Caki2 (cell line): ENCODE measurements at places on chromosomes 2 and 18. TPM values are rescaled to one million over a fixed set of nuclear protein-coding genes. Genes with fewer than 3 reads are reported as not detected.

- DNase-seq = no peak
Observed at GRCh38 chr2:104863468-104864279, 9.8 kb downstream of the POU3F3 start.

The IL36B gene
- total RNA-seq = not detected in 2 replicates

The PLGLB1 gene
- 0.34 TPM in 1 of 2 replicates, not detected in the other for total RNA-seq

The PLCL1 gene
- total RNA-seq = not detected in 2 replicates

DNA sequence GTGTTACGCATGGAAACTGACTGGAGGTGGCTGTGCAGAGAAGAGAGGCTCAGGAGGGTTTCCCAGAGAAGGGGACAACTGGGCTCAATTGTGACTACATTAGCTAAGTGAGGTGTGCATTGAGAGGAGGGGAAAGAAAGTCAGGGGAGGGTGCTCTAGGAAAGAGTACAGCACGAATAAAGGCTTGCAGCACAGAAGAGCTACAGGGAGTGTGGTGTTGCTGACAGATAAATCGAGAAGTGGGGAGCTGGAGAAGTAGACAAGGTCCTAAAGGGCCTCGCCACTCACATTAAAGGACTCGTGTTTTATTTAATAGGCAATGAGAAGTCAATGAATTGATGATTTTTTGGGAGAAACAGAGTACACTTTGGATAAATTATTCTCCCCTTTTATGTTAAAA is 65.7 kb upstream of the CTAGE1 start:
- no peak for DNase-seq

The RFTN2 gene
- total RNA-seq = not detected in 2 replicates

The ASPRV1 gene
- total RNA-seq = 0.12 and 0.81 TPM in 2 replicates

DNA sequence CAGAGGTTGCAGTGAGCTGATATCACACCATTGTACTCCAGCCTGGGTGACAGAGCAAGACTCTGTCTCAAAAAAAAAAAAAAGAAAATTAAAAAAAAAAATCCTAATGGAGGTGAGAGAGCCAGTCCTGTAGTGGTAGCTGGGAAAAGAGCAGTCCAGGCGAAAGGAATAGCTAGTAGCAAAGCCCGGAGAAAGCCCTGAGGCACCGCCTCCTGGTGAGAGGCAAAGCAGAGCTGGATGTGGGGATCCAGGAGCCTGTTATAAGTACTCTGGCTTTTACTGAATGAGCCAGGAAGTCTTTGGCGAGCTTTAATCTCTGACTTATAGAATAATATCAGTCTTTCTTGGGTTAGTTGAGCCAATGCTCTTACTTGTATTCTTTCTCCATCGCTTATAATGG is 6.6 kb upstream of the KLHL23 start:
- no peak for DNase-seq

The SLC23A3 gene
- 0.07 and 0.70 TPM in 2 replicates for total RNA-seq

The HJURP gene
- 33.9 and 34.9 TPM in 2 replicates for total RNA-seq

The CDH7 gene
- not detected in 2 replicates for total RNA-seq

GRCh38 chr2:144834998-144835633 is 315.2 kb upstream of the ZEB2 start:
- peak; percentile 66 for DNase-seq

DNA sequence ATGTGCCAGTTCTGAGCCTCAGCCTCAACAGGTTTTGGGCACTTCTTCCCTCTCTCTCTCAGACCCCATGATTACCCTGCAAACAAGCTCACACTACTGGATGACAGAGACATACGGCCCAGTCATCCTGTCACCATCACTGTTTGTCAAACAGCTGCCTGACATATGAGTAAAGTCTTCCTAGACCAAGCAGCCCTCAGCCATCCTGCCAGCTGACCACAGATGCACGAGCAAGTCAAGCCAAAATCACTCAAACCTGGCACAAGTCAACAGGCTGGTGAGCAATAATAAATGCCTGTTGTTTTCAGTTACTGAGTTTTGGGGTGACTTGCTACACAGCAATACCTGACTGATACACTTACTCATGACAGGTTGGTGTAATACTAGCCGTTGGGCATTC is 75.5 kb upstream of the KLF7 start:
- DNase-seq = no peak

The CDCA7 gene
- 14.8 and 15.0 TPM in 2 replicates for total RNA-seq

DNA sequence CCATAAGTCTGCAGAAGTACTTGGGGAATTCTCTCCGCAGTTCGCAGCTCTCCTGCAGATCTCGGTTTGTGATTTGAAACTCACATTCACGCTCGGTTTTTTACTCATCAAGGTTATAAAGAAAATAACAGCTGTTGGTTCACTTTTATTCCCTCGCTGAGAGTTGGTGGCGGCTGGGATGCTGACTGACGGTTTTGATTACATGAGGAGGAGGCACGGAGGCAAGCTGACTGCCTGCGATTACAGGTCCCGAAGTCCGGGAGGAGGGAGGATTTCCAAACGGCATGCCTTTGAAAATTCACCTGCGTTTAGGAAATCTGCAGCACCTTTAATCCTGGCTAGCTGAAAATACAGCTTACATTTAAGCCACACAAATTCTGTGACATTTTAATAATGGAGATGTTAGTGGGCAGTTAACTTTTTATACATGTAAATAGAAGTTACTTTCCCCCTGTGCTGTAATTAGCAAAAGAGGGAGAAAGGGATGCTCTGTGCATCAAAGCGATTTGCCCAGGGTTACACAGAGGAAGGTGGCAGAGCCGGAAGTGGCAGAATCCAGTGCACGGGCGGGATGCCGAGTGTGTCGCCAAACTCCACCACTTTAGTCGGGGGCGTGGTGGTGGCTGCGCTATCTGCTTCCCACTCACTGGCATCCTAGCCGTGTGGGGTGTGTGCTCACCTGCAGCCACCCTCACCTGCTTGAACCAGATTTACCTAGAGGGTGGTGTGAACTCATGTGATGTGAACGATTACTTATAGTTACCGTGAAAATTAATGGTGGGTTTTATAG is 14.7 kb downstream of the AGAP1 start:
- no peak for DNase-seq

GRCh38 chr2:9263428-9263827 is 56.8 kb downstream of the ASAP2 start:
- no peak for DNase-seq

The EMX1 gene
- total RNA-seq = 0.55 and 0.81 TPM in 2 replicates

- no peak for DNase-seq
Observed at GRCh38 chr2:45726188-45726587, 74.7 kb downstream of the PRKCE start.

GRCh38 chr2:136920652-136921333 is 155.4 kb downstream of the THSD7B start:
- DNase-seq = no peak

GRCh38 chr2:9832586-9832985 is 10.7 kb upstream of the TAF1B start:
- no peak for DNase-seq

The ZNF892 gene
- total RNA-seq = 1.4 and 3.2 TPM in 2 replicates

GRCh38 chr2:72993147-72993932 is 76.0 kb downstream of the EMX1 start:
- DNase-seq = peak; percentile 31

DNA sequence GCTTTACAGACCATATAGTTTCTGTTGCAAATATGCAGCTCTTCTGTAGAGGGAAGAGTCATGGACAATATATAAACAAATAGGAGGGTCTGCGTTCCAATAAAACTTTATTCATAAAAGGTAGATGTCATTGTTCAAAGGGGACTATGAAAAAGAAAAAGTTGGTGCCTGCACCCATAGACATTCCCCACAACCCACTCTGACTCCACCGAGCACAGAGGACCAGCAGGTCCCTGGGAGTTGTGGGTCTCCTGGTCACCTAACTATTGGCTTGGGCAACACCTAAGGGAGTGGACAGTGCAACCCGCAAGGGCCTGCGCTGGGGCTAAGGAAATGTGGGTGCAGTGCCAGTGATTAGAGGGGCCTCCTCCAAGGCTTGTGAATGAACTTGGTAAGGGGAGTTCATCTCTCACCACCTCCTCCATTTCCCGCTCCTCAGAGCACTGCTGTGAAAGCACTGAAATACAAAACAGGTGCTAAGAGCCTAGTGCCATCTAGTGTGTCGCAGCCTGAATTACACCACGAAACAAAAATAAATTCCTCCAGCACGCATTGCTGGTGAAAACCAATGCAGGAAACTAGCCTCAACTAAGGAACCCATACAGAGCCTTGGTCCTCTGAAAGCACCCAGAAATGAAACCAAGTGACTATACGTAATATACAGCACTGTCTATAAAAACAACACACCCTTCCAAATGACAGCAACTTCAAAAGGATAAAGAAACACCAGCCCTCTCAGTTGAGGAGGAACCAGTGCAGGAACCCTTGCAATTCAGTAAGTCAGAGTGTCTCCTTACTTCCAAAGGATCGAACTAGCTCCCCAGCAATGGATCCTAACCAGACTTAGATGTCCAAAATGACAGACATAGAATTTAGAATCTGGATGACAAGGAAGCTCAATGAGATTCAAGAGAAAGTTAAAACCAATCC is 166.6 kb downstream of the RNF144A start:
- peak; percentile 24 for DNase-seq

DNA sequence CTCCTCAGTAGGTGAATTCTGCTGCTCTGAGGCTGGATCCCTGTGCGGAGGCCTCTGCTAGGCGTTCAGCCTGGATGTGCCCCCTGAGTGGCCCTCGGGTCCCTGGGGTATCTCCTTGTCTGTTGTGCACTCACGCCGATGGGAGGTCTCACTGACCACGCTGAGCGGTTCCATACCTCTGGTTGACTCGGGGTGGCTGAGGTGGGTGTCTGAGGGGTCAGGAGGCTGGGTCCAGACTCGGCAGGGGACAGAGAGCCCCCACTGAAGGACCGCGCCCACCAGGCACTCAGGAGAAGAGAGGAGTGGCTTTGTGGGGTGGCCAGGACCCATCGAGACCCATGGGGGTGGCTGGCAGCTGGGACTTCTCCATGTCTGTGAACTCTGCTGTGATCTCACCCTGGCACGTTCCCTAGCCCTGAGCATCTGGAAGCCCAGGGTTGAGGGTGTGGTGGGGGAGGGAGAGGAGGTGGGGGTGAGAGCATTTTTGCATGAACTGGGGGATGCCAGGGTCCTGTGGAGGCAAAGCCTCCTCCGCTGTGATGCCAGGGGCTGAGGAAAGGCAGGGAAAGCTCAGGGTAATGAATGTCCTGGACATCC is 53.7 kb downstream of the TWIST2 start:
- no peak for DNase-seq

The MOGAT1 gene
- total RNA-seq = not detected in 2 replicates

DNA sequence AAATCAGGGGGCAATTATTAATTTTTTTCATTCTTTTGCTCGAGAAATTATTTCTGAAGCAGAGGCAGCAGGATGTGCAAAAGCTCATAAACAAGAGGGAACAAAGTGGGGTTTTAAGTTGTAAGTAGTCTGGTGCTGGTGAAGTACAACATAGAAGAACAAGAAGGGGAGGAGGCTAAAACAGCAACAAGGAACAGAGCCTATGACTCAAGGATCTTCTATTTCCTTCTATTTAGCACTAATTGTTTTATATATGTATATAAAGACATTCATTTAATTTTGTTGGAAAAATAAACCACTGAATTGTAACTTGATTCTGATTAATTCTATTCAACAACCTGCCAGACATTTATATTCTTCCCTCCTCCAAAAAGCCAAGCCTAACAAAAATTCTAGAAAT is 35.0 kb downstream of the YES1 start:
- no peak for DNase-seq

DNA sequence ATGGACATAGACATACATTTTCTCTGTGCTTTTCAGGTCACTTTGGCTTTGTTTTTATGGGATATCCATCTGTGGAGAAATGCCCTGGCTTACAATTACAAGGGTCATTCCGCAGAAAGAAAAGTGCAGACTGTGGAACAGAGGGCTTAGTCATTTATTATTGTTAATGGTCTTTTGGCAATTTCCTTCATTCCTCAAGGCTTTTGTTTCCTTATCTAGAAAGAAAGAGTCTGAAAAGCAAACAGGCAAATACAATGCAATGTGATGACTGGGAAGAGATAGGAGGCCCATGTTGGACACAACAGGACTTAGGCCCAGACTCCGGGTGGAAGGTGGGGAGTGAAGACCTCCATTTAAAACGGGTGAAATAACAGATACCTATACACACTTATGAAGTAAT is 129.5 kb upstream of the CAVIN2 start:
- DNase-seq = peak; percentile 89

DNA sequence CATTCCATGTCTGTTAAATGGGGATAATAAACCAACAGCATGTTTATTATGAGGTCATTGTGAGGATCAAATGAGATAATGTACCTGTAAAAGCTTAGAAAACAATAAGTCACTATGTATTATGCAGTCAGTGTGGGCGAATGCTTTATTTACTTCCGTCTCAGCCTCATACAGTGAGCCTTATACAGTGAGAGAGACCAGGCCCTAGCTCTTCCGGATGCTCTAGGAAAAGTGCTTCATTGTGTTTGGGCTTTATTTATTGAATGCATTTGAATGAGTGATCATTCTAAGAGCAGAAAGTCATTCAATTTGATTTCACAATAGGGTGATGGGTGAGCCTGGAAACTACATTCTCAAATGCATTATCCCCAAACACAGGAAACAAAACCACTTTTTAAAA is 603.9 kb upstream of the FANCL start:
- DNase-seq = no peak

The EFHD1 gene
- total RNA-seq = 0.57 TPM in 1 of 2 replicates, not detected in the other

- no peak for DNase-seq
Observed at GRCh38 chr2:209613649-209614305, 157.9 kb upstream of the UNC80 start.

The C18orf54 gene
- total RNA-seq = 5.6 and 23.0 TPM in 2 replicates

The MARCO gene
- not detected in 2 replicates for total RNA-seq

The ACTR1B gene
- total RNA-seq = 89.3 and 113 TPM in 2 replicates

- no peak for DNase-seq
Observed at GRCh38 chr18:37409878-37410277, 155.7 kb downstream of the CELF4 start.

DNA sequence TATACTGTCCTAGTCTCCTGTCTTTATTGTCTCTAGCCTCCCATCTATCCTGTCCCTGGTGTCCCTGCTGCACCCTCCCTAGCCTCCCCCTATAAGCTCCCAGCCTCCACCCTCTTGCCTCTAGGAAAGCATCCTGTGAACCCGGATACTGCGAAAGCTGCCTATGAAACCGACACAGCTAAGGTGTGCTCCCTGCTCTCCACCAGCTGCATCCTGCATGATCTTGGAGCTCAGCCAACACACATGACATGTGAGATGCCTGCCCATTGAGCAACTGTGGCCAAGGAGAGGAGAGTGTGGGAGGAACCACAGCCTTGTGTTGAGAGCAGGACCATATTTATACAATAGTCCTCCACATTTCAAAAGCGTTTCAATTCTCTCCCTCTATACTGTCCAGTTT is 187.1 kb downstream of the ZBTB7C start:
- DNase-seq = peak; percentile 15

The ANKRD30B gene
- not detected in 2 replicates for total RNA-seq

GRCh38 chr2:173354073-173354581 is 545 bp upstream of the CDCA7 start:
- no peak for DNase-seq
